ENCODE measurements at places on chromosomes 4 and X. TPM values are rescaled to one million over a fixed set of nuclear protein-coding genes. Genes with fewer than 3 reads are reported as not detected.

- peak overlapping the region; percentile 93 for H3K4me3 ChIP-seq
- H3K36me3 ChIP-seq: peaks cover 50% of the 10 kb centered on the region
- peak overlapping the region; percentile 100 for H3K27ac ChIP-seq
- DNase-seq: no peak
- peaks cover 31% of the 10 kb centered on the region for H3K4me1 ChIP-seq
- no peaks in the 10 kb centered on the region for H3K27me3 ChIP-seq
These were observed 1.1 kb downstream of the HCFC1 start for GRCh38 chrX:153970357-153971123.

CCSER1 gene
- not detected for total RNA-seq

RWDD4 gene
- total RNA-seq: 20.9 TPM

RASGEF1B gene
- 6.1 TPM for total RNA-seq

Measured in activated CD8-positive, alpha-beta T cell treated with anti-CD3 and anti-CD28 coated beads for 36 hours (primary cell).